Sigmoid colon (tissue), 7 donors: ENCODE measurements at places on chromosomes 6 and 20. TPM values are rescaled to one million over a fixed set of nuclear protein-coding genes. Genes with fewer than 3 reads are reported as not detected.

Gene PRL
- not detected for total RNA-seq

Gene ANKRD6
- total RNA-seq, result 13.2 TPM

DNA sequence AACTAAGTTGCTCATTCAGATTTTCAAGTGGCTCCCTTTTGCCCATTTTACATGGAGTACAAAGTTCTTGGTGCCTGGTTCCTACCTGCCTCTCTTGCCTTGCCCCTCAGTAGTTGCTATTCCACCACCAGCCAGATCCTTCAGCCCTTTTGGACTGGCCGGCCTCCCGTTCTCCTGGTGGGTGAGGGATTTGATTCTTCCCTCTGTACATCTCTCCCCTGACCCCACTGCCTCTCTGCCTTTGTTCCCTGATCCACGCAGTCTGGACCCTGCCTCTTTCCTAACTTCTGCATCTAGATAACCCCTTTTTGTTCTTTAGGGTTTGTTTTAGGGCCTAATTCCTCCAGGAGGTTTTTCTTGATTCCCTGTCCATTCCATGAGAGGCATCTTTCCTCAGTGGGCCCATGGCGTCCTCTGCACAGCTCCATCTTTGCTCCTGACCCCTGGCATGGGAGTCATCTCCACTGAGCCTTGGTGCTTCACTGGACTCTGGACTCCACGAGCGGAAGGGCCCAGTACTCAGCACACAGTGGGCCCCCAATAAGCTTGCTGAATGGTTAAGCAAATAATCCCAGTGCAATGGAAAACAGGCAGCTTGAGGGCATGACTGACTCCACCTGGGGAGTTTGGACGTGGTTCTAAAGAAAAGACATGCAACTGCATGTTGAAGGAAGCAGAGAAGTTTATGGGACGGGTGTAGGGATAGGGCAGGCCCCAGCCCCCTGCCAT is 309.3 kb upstream of the SUPT3H start:
- DNase-seq, result no peak

DNA sequence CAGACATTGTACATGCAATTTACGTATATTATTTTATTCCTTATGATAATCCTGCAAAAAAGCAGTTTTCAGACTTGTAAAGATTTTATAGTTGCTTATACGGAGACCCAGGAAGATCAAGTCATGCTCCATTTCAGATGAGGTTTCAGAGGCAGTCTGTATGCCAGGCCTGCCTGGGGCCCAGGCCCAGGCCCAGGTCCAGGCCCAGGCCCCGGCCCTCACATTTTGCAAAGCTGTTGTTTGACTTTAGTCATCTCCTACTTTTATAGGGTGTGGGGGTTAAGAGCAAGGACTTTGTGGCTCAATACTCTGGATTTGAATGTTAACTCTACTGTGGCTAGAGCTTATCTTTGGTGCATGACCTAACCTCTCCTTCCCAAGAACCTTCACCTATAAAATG is 217.9 kb downstream of the SAMD5 start:
- DNase-seq, result no peak

GRCh38 chr20:10580700-10581099 is 93.1 kb downstream of the JAG1 start:
- DNase-seq, result no peak
